Thoracic aorta endothelial cell (primary cell): ENCODE measurements at places on chromosomes 4 and X. TPM values are rescaled to one million over a fixed set of nuclear protein-coding genes. Genes with fewer than 3 reads are reported as not detected.

Gene MRFAP1L1
- total RNA-seq, result 45.0 and 52.9 TPM in 2 replicates

Gene MSANTD1
- 0.36 and 0.53 TPM in 2 replicates for total RNA-seq

Gene MGARP
- total RNA-seq, result 4.4 and 45.3 TPM in 2 replicates

Gene COL4A6
- 2.1 and 2.7 TPM in 2 replicates for total RNA-seq

Gene DCX
- not detected in 2 replicates for total RNA-seq

Gene MUC7
- not detected in 2 replicates for total RNA-seq
